Vein endothelial cell (primary cell): ENCODE measurements at places on chromosomes 7 and 10. TPM values are rescaled to one million over a fixed set of nuclear protein-coding genes. Genes with fewer than 3 reads are reported as not detected.

The AGAP9 gene
- total RNA-seq, result 2.6 and 4.3 TPM in 2 replicates

The BMPER gene
- 0.65 and 1.5 TPM in 2 replicates for total RNA-seq

The RBP3 gene
- total RNA-seq, result not detected in 2 replicates

The NUDT5 gene
- 53.2 and 63.7 TPM in 2 replicates for total RNA-seq
